ENCODE measurements at places on chromosomes 7 and 10.

- DNase-seq = peak; percentile 87
Observed at GRCh38 chr7:36686499-36686898, 37.8 kb downstream of the AOAH start.

DNA sequence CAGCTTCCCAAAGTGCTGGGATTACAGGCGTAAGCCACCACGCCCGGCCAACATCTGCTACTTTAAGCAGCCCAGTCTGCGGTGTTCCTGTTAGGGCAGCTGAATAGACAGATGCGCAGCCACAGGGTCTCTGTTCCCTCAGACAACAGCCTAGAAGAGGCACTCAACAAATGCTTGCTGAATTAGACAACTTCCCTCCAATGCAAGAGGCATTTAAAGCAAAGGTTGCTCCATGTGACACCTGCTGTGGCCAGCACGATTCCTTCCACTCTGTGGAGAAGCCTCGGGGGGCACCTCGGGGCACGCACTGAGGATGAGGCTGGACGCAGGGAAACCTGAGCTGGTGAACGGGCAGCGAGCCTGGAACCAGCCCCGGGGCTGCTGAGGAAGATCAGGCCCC lies 237.8 kb downstream of the MAD1L1 start:
- no peak for DNase-seq

- DNase-seq = peak; percentile 56
Observed at GRCh38 chr7:7181519-7182155, 707 bp upstream of the C1GALT1 start.

DNA sequence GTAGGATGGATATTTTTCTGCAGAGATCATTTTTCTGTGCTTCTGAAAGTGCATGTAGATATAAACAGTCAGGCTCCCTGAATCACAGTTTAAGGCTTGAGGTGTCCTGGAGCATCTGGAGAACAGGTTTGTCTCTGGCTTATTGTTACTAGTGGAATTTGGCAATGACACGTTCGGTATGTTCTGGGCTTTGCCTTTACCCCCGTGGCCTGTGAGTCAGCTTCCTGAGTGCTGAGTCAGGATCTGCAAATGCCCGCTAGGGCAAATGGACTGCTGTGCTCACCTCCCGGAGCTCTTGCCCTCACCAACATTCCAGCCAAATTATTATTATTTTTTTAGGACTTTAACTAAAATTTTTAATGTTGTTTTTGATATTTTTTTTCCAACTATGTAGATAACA lies 192.5 kb upstream of the PRSS1 start:
- DNase-seq = peak; percentile 98

GRCh38 chr7:55073051-55073511 lies 54.3 kb downstream of the EGFR start:
- no peak for DNase-seq

GRCh38 chr7:121954803-121955202 lies 81.8 kb downstream of the PTPRZ1 start:
- DNase-seq = peak; percentile 68

GRCh38 chr7:108027239-108027638 lies 24.3 kb upstream of the LAMB1 start:
- no peak for DNase-seq

GRCh38 chr7:99032928-99033327 lies 111.0 kb downstream of the SMURF1 start:
- DNase-seq = no peak

GRCh38 chr10:120460776-120461175 lies 3.7 kb downstream of the PLPP4 start:
- peak; percentile 37 for DNase-seq

- peak; percentile 1 for DNase-seq
Observed at GRCh38 chr7:82291931-82292330, 151.6 kb downstream of the CACNA2D1 start.

DNA sequence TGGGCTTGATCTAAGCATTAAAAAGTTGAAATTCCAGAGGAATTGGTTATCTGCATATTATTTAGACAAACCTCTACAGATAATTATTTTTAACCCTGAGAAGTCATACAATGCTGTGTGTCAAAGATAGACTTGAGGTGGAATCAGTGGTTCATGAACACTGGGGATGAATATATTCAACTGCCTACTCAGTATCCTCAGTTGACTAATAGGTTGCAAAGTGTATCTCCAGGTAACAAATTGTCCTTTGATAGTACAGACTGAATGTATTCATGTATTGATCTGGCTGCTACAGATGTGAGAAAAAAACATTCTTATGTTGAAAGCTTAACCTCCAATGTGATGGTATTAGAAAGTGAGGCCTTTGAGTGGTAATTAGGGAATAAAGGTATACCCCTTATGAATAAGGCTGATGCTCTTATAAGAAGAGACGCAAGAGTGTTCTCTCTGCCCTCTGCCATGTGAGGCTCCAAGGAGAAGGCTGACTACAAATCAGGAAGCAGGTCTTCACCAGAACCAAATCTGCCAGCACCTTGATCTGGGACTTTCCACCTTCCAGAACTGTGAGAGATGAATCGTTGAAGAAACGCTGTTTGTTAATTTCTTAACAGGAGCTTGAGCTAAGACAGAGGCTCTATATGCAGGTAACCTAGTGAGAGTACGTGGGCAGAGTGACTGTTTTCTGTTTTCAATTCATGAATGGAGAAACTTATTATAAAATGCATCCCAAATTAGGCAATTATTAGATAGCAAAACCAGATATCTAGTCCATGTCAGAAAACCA lies 7.5 kb downstream of the MRPL32 start:
- no peak for DNase-seq

DNA sequence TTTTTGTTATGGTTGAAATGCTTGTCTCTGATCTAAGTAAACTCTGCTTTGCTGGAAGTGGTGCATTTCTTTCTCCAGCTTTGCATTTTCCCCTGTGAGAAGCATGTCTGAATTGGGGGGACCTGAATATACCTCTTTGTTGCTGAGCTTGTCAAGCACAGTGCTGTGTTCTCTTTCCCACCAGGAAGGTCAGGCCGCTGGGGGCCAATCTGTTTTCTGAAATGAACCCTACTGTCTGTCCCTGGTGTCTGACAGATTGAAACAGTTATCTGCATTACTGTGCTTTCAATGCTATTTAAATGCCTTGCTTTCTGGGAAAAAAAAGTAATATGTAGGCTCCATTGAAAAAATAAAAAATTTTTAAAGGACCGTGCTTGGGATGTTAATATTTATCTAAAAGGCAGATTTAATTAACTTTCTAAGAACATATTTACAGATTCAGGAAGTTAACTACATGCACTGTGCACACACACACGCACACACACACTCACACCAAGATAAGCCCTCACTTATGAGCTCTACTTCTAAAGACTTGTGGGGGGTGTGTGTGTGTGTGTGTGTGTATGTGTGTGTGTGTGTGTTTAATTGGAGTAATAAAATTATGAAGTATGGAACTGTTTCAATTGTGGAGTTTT lies 127.0 kb upstream of the FZD1 start:
- DNase-seq = no peak

DNA sequence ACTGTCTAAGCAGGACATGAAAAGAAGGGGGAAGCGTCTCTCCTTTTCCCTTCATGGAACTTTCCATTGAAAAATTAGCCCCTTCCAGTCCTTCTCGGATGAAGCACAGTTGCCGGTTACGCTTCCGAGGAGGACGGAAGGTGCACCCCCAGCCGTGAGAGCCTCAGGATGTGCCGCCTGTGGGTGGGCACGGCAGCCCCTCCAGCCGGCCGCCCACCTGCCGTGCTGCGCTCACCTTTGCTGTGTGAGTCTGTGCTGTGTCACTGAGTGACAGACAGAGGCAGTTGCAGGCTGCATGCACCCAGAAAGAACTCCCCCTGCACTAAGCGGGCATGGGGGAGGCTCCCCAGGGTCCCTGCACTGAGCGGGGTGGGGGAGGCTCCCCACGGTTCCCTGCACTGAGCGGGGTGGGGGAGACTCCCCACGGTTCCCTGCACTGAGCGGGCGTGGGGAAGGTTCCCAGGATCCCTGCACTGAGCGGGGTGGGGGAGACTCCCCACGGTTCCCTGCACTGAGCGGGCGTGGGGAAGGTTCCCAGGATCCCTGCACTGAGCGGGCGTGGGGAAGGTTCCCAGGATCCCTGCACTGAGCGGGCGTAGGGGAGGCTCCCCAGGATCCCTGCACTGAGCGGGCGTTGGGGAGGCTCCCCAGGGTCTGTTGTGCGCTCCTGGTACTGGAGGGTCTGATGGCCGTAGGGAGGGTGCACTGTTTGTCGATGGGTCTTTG lies 74.2 kb downstream of the DNAJB6 start:
- no peak for DNase-seq

GRCh38 chr10:43708262-43708661 lies 59.6 kb upstream of the ZNF32 start:
- DNase-seq = no peak

GRCh38 chr7:325051-325798 lies 35.3 kb downstream of the FOXL3 start:
- DNase-seq = no peak

DNA sequence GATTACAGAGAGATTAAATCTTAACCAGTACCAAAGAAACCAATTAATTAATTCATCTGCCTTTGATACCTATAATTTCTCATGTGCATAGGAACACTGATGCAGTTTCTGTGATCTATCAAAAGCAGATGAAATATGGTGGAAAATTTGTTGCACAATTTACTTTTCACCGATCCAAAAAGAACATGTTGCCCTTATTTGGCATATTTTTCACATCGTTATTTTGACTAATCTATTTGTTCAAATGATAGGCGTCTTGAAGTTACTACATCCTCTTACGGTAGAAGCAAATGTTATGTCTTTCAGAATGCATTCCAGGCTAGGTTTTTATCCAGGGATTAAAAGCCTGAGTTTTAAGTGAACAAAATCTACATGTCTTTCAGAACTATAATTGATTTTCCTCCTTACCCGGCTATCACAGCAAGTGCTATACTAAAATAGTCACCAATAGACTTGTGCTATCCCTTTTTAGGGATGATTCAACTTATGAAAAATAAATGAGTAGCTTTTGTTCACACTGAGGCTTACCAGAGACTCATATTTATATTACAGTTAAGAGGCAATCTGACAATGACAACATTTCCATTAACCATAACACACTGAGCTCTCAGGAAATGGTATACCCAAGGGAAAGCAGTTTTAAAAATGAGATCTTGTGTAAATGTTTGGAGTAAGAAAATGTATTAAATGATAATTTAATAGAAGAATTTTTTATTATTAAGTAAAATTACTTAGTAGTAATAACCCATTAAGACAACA lies 16.8 kb upstream of the TES start:
- DNase-seq = no peak

GRCh38 chr7:141675436-141676215 lies 26.3 kb downstream of the DENND11 start:
- DNase-seq = peak; percentile 25

GRCh38 chr7:24797270-24797669 lies 40.0 kb upstream of the GSDME start:
- peak; percentile 33 for DNase-seq

- DNase-seq = no peak
Observed at GRCh38 chr7:27492224-27492623, 170.5 kb downstream of the HIBADH start.

- peak; percentile 87 for DNase-seq
Observed at GRCh38 chr10:103244666-103245271, 918 bp upstream of the RPEL1 start.

DNA sequence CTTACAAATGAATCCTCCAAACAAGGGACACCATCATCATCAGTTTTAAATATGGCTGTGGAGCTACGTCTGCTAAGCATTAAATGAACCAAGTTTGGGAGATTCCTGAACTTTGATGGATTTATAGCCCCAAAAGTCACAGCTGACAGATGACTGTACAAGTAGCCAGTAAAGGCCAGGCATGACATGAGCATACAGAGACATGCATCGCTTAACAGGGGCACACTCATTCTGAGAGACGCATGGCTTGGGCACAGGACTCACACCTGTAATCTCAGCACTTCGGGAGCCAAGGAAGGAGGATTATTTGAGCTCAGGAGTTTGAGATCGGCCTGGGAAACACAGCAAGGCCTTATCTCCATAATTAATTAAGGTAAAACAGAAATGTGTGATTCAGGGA lies 166.2 kb downstream of the PARD3 start:
- DNase-seq = no peak

DNA sequence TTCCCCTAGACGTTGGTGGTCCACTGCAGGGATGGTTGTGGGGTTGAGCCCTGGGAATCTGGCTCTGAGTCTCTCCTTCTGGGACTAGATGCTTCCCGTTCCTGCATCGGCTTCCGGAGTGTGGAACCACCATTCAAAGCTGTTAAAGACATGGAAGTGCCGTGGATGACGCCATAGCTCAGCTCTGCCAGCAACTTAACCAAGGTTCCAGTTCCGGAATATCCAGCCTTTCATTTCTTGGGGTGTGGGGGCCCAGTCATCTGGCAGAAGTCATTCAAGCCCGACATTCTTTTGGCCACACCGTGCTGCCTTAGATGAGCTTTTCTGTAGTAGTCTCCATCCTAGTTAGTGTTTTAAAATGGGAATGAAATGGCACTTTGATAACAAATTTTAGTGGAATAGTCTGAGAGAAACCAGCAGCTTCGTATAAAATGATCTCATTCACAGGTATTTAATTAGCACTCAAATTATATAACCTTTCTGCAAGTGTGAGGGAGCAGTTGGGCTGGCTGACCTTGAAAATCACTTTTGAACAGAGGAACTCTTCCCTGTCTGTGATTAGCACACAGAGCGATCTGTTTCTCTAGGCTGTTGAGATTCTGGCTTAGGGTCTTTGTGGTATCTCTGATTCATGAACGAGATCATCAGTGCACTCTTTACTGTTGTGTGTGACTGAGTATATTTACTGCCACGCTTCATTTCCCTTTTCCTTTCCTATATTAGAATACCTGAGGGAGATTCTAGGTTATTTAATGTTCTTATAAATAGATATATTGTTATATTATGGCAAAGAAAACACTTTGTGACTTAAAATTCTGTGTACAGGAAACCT lies 19.9 kb downstream of the LMTK2 start:
- DNase-seq = no peak
